ENCODE measurements at places on chromosomes 5 and 9.

DNA sequence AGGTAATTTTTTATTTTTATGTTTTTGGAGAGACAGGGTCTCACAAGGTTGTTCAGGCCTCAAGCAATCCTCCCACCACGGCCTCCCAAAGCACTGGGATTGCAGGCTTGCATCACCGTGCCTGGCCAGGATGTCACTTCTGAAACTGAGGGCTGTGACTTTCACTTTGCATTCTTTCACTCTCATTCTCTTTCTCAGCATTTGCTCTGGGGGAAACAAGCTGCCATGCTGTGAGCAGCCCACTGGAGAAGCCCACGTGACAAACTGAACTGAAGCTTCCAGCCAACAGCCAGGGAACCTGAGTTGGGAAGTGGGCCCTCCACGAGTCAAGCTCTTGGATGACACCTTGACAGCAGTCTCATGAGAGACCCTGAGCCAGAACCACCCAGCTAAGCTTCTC lies 109.4 kb downstream of the C5orf15 start:
- no peak overlapping the region for H3K4me3 ChIP-seq
- no peaks in the 10 kb centered on the region for H3K4me1 ChIP-seq
- DNase-seq: no peak
- H3K27ac ChIP-seq: no peak overlapping the region
- H3K27me3 ChIP-seq: no peaks in the 10 kb centered on the region

DNA sequence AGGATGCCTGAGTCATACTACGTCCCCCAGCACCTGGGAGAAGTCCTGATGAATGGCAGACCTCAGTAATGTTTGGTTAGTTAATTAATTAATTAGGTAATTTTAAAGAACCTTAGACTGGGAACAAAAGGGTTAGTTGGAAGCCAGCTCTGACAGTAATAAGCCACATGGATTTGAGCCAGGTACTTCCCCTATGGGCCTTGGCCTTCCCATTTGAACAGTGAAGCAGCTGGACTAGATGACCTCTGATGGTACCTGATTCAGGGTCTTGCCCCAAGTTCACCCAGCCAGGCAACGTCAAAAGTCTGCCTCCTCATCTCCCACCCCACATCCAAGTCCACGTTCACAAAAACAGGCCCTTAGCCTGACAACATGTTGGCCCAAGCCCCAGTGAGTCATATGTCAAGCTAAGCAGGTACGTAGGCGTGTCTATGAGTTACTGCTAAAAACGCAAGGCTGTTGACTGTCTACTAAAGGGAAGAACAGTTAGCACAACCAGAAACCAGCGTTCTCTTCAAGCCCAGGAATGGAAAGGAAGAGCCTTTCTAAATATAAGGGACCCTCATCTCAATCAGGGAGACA lies 303.2 kb downstream of the ACTL7B start:
- DNase-seq: peak; percentile 64
- H3K27me3 ChIP-seq: no peaks in the 10 kb centered on the region
- H3K4me3 ChIP-seq: no peak overlapping the region

DNA sequence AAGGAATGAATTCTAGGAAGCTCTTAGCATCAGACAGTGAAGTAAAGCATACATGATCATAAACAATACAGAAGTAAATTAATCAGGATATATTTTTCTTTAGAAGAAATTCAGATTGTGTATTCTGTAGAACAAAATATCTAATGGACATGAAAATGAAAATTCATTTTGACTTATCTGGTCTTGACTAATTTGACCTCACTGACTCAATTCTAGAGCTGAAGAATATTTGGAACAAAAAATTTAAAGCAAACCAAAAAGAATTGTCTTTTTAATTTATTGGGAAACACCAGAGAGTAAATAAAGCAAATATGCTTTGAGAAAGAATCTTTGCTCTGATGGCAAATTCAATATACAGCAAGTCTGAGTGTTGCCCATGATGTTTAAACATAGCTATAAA lies 2.8 kb upstream of the PPP2CA start:
- H3K27ac ChIP-seq: no peak overlapping the region
- peaks cover 17% of the 10 kb centered on the region for H3K4me1 ChIP-seq
- H3K36me3 ChIP-seq: no peaks in the 10 kb centered on the region
- no peaks in the 10 kb centered on the region for H3K27me3 ChIP-seq
- no peak for DNase-seq

- no peak for DNase-seq
- H3K36me3 ChIP-seq: no peaks in the 10 kb centered on the region
- no peaks in the 10 kb centered on the region for H3K27me3 ChIP-seq
- no peak within 1 kb of the TSS for H3K4me3 ChIP-seq
Observed at GRCh38 chr5:116032094-116032517, at the start of gene ARL14EPL. Gene ARL14EPL, plus strand, starts transcription at chr5:116032472. Its CDS starts 18,994 bp downstream, at chr5:116051466.

GRCh38 chr9:95004411-95005277 lies 278.1 kb downstream of the AOPEP start:
- DNase-seq: peak; percentile 76
- H3K27me3 ChIP-seq: no peaks in the 10 kb centered on the region
- H3K4me3 ChIP-seq: peak overlapping the region; percentile 74
- H3K4me1 ChIP-seq: no peaks in the 10 kb centered on the region

DNA sequence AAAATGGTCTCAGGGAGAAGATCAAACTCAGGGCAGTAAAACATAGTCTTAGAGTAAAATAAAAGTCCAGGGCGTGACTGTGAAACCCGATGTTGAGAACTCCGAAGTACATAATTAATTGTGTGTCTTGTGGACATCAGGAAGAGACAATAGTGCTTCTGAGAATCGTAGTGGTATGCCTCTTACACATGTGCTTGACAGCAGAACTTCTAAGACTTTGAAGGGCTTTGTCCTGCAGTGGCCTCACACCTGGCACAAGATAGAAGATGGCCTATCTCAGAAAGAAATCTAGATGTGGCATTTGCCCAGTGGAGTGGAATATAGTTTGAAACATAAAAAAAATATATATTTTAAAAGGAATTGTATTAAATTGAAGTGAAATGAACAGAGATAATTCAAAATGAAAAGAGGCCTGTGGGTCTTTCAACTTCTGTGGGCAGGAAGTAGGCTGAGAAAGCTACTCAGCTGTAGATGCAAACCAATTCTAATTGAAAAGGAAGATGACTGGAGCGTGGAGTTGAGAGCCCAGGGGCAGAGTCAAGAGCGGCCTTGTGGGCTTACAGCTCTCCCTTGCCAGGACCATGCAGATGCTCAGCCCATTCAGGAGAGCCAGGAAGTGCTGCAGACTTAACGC lies 468.4 kb downstream of the KDM4C start:
- no peak overlapping the region for H3K4me3 ChIP-seq
- no peak overlapping the region for H3K27ac ChIP-seq
- no peaks in the 10 kb centered on the region for H3K4me1 ChIP-seq
- DNase-seq: no peak
- H3K27me3 ChIP-seq: no peaks in the 10 kb centered on the region

GRCh38 chr9:134502266-134502791 lies 139.3 kb upstream of the COL5A1 start:
- H3K36me3 ChIP-seq: no peaks in the 10 kb centered on the region
- peaks cover 27% of the 10 kb centered on the region for H3K27me3 ChIP-seq
- no peaks in the 10 kb centered on the region for H3K4me1 ChIP-seq
- no peak for DNase-seq

- no peaks in the 10 kb centered on the region for H3K36me3 ChIP-seq
- no peak overlapping the region for H3K27ac ChIP-seq
- no peak for DNase-seq
- H3K27me3 ChIP-seq: no peaks in the 10 kb centered on the region
Observed at GRCh38 chr5:108858959-108859358, 111.3 kb downstream of the FER start.

DNA sequence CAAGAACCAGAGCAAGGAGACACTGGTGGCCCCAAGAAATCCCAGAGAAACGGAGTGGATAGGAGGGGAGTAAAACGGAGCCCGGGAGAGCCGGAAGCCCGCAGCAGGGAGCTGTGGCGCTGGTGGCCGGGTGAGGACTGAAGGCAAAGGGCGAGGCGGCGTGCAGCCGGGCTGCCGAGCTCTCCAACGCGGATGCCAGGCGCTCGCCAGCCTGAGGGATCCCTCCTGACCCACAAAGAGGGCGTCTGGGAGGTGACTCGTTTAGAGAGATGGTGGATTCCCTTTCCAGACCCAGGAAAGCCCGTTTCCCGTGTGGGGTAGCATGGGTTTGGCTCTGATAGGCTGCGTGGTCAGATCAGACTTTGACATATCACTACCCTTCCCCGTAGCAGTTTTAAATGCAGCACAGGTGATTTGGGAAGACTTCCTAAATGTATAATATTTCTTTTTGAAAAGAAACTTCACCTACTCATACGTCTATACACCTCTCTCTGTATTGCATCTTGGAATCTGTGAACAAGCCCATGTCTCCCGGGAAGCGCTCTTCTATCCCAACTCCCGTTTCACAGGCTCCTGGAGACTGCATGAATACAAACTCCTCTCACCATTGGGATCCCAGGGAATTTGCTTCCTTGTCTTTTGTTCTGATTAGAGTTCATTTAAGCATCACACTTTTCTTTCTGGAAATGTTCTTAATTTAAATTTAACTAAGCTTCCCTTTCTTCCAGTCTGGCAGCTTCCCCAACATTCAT lies 158.1 kb downstream of the C9orf152 start:
- peak overlapping the region; percentile 66 for H3K4me3 ChIP-seq
- peak; percentile 40 for DNase-seq
- H3K4me1 ChIP-seq: no peaks in the 10 kb centered on the region
- H3K27me3 ChIP-seq: peaks cover 32% of the 10 kb centered on the region

DNA sequence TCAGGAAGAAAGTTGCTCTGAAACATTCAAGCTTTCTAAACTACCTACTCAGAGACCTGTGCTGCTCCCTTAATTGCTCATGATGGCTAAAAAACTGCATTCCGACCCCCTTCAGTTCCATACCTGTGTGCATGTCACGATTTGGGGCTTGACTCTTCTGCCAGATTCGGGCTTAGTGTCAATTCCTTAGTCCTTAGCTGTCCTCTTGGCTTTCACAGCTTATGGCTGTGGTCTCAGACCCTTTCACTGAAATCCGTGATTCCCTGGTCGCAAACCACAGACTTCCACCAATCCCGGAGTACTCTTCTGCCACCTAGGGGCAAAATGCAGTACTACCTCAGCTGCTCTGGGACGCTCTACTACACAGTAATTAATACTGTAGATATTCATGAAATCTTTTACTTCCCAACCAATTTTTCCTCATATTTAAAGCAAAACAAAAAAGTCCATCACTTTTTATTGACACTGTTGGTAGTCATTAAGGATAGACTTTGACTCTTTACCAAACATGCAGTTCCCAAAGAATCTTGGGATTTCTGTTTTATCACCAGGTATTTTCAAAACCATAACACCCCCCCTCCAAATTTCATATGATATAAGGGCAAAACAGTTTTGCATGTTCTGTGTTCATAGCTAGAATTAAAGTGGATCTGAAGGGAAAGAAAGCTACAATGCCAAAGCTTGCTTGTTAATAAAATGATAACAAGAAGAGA lies 617.4 kb downstream of the SLCO4C1 start:
- DNase-seq: peak; percentile 57
- no peaks in the 10 kb centered on the region for H3K36me3 ChIP-seq
- H3K27ac ChIP-seq: no peak overlapping the region
- H3K4me1 ChIP-seq: peaks cover 5% of the 10 kb centered on the region
- H3K27me3 ChIP-seq: no peaks in the 10 kb centered on the region

DNA sequence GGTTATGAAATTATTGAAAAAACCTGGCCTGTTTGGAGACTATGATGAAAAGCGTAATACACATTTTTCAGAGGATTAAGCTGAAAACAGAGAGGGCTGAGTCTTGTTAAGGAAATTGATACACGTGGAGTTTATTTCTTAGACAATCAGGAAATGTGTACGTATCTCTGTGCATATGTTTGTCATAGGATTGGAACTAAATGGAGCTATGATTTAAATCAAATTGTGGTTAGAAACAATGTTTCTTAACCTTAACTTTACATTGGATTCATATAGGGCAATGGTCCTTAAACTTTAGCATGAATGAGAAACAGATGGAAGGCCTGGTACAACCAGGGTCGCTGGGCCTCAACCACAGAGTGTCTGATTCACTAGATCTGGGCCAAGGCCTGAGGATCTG lies 451.6 kb downstream of the CDH18 start:
- no peak for DNase-seq
- no peaks in the 10 kb centered on the region for H3K36me3 ChIP-seq
- H3K27ac ChIP-seq: no peak overlapping the region
- no peaks in the 10 kb centered on the region for H3K27me3 ChIP-seq

DNA sequence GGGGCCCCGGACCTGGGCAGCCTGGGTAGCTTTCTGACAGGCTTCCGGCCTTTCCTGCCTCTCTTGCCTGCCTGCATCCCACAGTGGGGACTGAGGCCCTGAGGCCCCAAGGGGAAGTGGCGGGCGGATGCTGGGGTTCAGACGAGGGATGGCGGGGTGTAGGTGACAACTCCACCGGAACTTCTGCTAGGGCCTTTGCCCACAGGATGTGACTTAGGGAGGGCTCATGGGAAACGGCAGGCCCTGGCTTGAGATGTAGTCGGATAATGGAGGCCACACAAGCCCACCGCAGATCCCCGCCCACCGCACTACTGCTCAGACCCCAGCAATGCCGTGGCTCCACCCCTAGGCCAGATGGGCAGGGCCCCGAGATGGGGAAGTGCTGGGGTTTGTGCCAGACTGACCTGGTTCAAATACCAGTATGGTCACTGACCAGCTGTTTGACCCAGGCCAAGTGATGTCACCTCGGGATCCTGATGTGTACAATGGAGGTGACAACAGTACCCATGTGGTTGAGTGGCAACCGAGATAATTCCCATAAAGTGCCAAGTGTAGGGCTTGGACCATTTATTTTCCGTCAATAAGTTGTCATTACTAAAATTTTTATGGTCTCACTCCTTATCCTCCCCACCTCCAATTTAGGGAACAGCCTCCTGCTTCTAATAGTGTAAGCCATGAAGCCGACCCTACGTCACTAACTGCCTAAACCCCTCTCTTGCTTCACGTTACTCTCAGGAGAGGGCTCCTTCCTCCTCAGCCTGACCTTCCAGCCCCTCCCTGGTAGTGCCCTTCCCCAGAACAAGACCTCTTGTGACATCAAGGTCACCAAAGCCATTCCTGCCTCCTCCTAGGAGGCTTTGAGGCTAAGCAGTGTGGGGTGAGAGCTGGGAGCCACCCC lies 2.5 kb upstream of the CDK9 start:
- peak; percentile 70 for DNase-seq
- H3K27ac ChIP-seq: peak overlapping the region; percentile 97
- no peaks in the 10 kb centered on the region for H3K27me3 ChIP-seq

- H3K36me3 ChIP-seq: no peaks in the 10 kb centered on the region
- H3K4me3 ChIP-seq: no peak overlapping the region
- no peak overlapping the region for H3K27ac ChIP-seq
- no peak for DNase-seq
- no peaks in the 10 kb centered on the region for H3K4me1 ChIP-seq
Observed at GRCh38 chr9:82572146-82572545, 490.8 kb downstream of the RASEF start.

DNA sequence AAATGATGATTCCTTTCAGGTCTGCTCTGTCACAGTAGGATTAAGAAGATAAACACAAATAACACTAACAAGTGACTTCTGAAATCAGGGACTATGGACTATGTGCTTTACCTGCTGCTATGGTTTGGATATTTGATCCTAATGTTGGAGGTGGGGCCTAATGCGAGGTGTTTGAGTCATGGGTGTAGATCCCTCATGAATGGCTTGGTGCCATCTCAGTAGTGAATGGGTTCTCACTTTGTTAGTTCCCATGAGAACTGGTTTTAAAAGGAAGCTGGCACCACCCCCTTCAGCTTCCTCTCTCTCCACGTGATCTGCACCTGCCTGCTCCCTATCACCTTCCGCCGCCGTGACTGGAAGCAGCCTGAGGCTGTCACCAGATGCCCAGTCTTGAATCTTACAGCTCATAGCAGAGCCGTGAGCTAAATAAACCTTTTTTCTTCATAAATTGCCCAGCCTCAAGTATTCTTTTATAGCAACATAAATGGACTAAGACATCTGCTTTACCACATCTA lies 3.3 kb downstream of the PPIC start:
- no peaks in the 10 kb centered on the region for H3K27me3 ChIP-seq
- peaks cover 9% of the 10 kb centered on the region for H3K4me1 ChIP-seq
- no peaks in the 10 kb centered on the region for H3K36me3 ChIP-seq
- DNase-seq: no peak
